Nephron progenitor cell (in vitro differentiated cells): ENCODE measurements at places on chromosomes 7 and 10.
A peak's percentile ranks its signal among the peaks of the same experiment; 100 is the strongest.

- DNase-seq = no peak
Measured at GRCh38 chr7:91520645-91521044, 256.4 kb downstream of the FZD1 start.

DNA sequence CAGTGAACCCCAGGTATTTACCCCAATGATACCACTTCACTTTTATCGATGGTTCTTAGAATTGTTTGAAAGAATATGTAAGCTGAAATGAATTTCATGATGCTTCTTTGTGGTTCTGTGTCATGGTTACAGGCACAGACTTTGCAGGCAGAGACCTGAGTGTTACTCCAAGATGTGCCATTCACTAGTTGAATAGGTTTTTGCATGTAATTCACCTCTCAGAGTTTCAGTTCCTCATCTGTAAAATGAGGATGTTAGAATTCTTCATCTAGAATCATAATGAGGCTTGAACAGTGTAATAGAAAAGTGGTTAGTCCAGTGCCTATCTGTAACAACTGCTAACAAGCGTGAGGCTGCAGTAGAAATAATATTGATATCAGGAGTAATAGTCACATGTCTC, 54.6 kb downstream of the VSTM2A start:
- no peak for DNase-seq

- peak; percentile 24 for DNase-seq
Measured at GRCh38 chr7:142300689-142301088, 42.8 kb upstream of the PRSS58 start.

GRCh38 chr10:44809647-44810046, 101.5 kb upstream of the TMEM72 start:
- no peak for DNase-seq

GRCh38 chr7:5667391-5667790, 114.1 kb downstream of the RNF216 start:
- no peak for DNase-seq
